ENCODE measurements at places on chromosomes 7 and 10.

DNA sequence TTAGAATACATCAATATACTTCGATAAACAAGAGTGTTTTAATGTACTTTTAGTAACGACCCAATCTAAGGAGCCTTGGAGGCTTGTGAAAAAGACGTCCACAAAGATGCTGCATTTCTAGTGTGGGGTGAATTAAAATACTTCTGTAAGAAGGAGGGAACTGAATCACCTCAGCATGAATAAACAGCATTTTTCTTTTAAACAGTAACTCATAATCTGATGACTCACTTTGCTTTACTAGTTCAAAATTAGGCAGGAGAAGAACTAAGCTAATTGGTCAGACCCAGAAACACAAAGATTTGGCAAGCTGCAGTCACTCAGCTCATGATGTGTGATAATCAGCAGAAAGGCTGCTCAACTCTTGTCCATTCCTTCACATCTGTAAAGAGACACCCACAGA is 24.2 kb downstream of the NCOA4 start:
- no peak for DNase-seq

- DNase-seq, result no peak
Observed at GRCh38 chr10:125661941-125662515, 20.9 kb downstream of the TEX36 start.

DNA sequence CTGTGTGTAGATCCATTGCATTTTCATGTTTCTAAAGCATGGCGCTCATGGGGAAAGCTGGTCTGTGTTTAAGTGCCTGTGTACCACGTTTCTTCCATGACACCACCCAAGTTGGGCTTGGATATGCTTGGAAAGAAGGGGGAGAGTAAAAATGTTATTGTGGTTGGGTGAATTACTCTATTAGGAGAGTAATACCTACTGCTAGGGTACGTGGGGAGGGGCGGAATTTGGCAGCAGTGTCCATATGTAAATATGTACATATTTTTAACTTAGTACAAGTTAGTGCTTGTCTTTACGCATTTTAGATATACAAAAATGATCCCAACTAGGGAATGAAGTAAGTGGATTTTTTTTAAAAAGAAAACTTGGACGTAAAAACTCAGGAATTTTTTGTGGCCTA is 42.9 kb upstream of the SAMD8 start:
- DNase-seq, result no peak

DNA sequence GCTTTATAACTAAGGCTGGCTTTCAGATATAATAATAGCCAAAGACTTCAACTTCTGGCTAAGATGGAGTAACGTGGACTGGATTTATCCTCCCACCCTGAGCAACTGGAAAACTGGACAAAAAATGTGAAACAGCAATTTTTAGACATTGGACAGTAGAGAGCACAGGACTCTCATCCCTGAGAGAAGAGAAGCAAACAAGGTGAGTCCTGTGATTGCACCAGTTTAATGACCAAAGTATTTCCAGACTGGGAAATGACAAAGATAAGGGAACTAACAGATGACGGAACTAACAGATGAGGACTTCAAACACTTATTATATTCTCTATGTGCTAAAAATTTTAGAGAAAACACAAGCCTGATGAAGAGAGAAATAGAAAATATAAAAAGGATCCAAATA is 175.7 kb upstream of the SLC25A13 start:
- no peak for DNase-seq

- DNase-seq, result no peak
Observed at GRCh38 chr10:60846173-60846572, 67.9 kb downstream of the CDK1 start.

- no peak for DNase-seq
Observed at GRCh38 chr7:71255537-71256178, 123.7 kb downstream of the GALNT17 start.

DNA sequence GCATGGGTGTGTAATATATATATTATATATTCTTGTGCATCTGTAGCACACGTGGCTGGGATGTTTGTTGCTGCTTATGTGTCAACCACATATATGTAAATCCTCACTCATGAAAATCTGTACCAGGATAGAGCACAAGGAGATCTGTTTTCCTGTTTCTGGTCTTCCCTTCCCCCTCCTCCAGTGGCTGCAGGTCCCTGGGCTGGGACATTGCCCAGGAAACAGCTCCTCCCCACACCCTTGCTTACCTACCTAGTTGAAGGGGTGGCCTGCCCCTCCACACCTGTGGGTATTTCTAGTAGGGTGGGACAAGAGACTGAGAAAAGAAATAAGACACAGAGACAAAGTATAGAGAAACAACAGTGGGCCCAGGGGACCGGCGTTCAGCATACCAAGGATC is 2.2 kb downstream of the SFXN3 start:
- no peak for DNase-seq

GRCh38 chr10:113486531-113486930 is 66.3 kb upstream of the HABP2 start:
- DNase-seq, result no peak

GRCh38 chr7:132899833-132900232 is 182.1 kb downstream of the CHCHD3 start:
- DNase-seq, result no peak

GRCh38 chr10:94307046-94307615 is 55.6 kb downstream of the NOC3L start:
- no peak for DNase-seq

DNA sequence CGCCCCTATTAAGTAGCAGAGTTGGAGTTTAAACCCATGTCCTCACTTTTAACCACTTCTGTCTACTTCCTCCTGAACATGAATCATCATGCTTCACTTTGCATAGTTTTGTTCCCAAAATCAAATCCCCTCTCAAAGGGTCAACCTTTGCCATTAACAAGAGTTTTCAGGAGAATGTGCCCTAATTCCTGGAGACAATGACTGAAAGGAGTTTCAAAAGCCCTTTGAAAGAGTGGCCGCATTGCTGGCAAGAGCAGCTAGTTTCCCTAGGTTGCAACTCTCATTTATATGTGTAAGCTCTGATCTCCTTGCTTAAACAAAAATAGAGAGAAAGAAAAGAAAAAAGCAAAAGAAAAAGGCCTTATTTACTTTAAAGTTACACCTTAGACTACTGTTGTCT is 9.2 kb downstream of the LGI1 start:
- DNase-seq, result no peak

DNA sequence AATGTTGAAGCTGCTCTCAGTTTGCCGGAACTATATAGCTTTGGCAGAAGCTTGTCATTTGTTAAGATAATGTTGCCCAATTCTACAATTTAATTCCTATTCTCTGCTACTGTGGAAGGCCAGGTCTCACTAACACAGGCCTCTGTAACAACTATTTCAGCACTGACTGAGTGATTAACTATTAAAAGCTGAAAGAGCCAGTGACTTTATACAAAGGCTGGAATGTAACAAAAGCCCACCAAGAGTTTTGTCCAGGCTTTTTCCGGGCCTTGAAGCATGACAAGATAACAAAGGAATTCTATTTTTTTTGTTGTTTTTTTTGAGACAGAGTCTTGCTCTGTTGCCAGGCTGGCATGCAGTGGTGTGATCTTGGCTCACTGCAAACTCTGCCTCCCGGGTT is 795.6 kb downstream of the PHTF2 start:
- no peak for DNase-seq

- no peak for DNase-seq
Observed at GRCh38 chr10:560314-560992, 129.0 kb downstream of the DIP2C start.

DNA sequence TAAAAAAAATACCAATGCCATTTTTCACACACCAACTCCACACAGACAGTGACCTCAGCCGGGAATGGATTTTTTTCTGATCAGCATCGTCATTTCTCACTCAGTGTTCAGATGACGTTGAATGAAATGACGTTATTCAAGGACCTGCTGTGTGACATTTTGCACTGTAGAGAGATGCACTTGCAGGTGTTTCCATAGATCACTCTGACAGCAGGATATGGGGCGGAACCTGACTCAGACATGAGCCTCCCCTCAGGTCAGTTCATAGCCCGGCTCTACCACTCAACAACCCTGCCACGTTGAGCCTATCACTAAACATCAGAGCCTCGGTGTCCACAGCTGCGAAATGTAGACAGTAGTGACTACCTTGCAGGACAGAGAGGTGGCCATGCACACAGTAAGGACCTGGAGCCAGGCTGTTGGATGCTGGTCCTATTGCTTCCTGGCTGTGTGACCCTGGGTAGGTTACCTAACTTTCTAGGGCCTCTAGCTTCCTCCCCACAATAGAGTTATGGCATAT is 41.4 kb upstream of the ANTXRL start:
- no peak for DNase-seq

DNA sequence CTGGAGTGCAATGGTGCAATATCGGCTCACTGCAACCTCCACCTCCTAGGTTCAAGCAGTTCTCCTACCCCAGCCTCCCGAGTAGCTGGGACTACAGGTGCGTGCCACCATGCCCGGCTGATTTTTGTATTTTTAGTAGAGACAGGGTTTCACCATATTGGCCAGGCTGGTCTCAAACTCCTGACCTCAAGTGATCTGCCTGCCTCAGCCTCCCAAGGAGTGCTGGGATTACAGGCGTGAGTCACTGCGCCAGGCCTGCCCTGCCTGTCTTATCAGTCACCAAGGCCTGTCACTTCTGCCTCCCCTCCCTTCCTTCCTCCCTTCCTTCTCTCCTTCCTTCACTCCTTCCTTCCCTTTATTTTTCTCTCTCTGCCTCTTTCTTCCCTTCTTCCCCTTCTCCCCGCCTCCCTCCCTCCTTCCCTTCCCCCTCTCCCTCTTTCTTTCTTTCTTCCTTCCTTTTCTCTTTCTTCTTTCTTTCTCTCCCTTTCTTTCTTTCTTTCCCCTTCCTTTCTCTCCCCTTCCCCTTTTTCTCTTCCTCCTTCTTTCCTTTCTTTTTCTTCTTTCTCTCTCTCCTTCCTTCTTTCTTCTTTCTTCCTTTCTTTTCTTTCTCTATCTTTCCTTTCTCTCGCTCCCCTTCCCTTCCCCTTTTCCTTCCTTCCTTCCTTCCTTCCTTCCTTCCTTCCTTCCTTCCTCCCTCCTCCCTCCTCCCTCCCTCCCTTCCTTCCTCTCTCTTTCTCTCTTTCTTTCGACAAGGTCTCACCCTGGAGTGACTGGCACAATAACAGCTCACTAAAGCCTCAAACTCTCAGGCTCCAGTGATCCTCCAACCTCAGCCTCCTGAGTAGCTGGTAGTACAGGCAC is 3.1 kb upstream of the ST7 start:
- DNase-seq, result no peak

DNA sequence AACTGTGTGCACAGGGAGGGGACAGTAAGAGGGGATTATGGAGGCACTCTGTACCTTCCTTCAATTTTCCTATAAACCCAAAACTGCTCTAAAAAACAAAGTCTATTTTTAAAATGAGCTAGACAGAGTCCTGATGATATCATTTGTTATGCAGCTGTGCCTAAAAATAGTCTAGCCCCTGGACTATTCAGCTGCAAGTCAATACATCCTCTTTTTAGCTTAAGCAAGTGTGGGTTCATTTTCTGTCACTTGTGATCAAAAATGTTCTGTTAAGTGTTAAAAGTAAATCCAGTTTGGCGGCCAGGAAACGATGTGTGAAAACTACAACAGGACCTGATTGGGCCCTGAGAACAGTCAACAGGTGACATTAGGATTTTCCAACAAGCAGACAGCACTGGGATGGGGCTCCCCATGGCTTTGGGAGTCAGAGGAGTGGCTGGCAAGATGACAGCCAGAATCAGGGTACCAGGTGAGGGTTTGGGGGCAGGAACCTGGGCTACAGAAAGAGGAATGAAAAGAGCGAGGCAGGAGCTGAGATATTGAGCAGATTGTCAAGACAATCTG is 33.9 kb downstream of the FAM107B start:
- DNase-seq, result no peak

DNA sequence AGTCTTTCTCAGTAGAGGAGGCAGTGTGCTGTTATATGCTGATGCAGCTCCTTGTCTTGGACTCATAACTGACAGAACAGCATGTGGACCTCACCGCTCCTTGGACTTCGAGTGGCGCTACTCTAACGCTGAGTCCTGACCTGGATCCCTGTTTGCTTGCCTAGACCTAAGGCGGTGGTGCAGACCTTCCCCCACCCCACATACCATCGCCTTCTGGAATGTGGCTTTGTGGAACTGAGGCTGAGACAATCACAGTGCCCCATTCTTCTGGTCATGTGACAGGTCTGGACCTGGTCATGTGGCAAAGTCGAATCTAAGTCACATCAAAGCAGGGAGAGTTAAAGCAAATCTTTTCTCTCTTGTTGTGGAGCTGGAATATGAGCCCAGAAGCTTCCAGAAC is 190.7 kb upstream of the MKI67 start:
- no peak for DNase-seq

GRCh38 chr7:33781167-33781566 is 124.2 kb upstream of the BMPER start:
- no peak for DNase-seq

DNA sequence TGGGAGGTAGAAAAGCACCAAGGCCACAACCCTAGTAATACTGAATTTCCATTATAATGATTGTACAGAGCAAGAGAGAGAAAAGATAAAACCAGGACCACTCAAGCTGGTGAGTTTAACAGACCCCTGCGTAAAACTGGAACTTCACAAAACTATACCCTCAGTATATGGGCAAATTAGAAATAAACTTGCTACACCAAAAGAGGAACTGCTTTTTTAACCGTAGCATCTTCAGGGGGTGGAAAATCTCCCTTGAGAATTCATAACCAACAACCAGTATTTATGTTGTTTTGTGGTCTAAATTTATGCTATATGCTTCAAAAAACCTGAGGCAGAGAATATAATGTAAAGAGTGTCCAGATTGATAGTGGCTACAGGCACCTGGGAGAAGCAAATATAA is 171.2 kb downstream of the SGMS1 start:
- DNase-seq, result no peak

GRCh38 chr10:67476201-67476600 is 219.8 kb downstream of the CTNNA3 start:
- no peak for DNase-seq

GRCh38 chr7:41621953-41622831 is 80.7 kb downstream of the INHBA start:
- no peak for DNase-seq

- DNase-seq, result no peak
Observed at GRCh38 chr7:57425969-57426628, 23.9 kb upstream of the ZNF716 start.

DNA sequence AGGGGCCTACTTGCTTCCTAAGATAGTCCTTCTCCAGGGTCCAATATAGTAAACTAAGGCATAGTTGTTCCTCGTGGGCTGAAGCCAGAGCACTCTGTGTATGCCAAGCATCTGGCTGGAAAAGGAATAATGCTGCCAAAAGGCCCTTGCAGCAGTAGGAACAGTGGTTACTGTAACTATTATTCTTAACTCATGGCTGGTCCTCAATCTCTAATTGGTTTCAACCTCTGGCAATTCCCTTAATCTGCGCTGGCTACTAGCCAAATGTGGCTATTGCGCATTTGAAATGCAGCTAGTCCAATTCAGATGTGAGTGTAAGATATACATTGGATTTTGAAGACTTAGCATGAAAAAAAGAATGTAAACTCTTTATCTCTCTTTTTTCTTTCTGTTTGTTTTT is 27.8 kb upstream of the LBX1 start:
- no peak for DNase-seq
